GM12891 (cell line): ENCODE measurements at places on chromosomes 2 and 18.

DNA sequence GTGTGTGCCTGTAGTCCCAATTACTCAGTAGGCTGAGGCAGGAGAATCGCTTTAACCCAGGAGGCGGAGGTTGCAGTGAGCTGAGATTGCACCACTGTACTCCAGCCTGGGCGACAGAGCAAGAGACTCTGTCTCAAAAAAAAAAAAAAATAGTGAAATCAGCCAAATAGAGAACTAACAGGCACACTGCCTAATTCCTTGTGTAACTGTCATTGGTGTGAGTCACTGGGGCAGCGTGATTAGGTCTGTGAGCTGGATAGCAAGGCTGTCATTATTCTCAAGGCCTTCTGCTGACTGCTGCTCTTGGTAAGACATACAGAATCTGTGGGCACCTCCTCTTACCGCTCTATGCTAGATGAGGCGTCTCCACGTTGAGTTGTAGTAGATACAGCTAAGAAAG, 270.3 kb downstream of the NEDD4L start:
- DNase-seq, result no peak

GRCh38 chr2:201952187-201952586, 81.5 kb upstream of the FZD7 start:
- no peak for DNase-seq

- no peak for DNase-seq
Measured at GRCh38 chr18:52617931-52618330, 277.9 kb downstream of the DCC start.

DNA sequence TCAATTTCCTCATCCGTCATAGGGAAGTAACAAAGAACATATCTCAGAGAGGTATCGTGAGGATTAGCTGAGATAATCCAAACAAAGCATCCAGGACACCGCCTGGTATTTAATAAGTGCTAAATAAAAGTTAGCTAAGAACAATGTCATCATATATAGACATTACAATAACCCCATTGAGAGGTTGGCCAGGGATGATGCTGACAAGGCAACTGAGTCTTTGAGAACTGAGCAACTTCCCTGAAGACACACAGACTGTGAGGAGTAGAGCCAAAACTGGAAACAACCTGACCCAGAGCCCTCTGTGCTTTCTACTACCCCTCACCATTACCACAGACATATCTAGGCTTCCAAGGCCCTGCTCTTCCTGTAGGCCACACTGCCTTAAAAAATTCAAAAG, 1.6 kb upstream of the DCTN1 start:
- no peak for DNase-seq

DNA sequence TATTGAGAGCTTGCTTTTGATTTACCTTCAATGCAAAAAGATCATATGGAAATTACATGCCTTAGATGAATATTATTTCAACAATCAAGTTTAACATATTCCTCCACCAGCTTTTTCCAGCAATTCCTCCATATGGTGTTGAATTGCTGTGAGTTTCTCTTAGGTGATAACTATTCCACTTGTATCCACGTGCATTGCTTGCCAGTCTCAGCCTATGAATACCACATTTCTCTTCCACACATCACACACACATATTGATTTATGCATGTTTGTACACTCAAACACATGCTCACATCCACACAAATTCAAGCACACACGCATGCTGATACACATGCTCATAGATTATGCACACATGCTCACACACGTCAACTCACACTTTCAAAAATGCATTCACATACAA, 770.0 kb upstream of the LINC00305 start:
- no peak for DNase-seq

- no peak for DNase-seq
Measured at GRCh38 chr2:73982140-73982617, 2.5 kb upstream of the TET3 start.

- DNase-seq, result no peak
Measured at GRCh38 chr2:45771261-45771660, 119.8 kb downstream of the PRKCE start.

- DNase-seq, result no peak
Measured at GRCh38 chr18:56107821-56108477, 520.0 kb upstream of the TCF4 start.

DNA sequence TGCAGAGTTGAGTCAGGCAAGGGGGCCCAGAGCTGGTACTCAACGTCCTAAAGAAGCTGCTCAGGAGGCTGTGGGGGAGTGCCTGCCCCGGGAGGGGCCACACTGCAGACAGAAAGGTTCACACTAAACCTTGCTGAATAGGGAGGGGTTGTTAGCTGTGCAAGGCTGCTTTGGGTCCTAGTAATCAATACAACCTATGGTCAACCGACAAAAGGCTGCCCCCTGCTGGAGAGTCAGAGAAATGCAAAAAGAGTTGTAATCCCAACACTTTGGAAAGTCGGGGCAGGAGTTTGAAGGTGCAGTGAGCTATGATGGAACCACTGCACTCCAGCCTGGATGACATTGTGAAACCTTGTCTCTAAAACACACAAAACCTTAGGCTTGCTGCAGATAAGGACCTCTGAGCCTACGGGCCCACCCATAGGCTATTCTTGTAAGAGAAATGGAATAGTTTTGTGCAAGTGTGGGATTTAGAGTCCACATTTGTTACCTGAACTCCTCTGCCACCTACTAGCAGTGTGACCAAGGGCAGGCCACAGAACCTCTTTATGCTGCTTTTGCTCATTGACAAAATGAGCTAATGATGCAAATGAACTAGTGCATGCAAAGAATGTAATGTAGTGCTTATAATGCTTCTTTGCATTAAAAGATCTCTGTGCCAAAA, 81.5 kb downstream of the PRPF40A start:
- DNase-seq, result no peak

GRCh38 chr2:114113518-114113917, 223.6 kb downstream of the ACTR3 start:
- DNase-seq, result no peak

DNA sequence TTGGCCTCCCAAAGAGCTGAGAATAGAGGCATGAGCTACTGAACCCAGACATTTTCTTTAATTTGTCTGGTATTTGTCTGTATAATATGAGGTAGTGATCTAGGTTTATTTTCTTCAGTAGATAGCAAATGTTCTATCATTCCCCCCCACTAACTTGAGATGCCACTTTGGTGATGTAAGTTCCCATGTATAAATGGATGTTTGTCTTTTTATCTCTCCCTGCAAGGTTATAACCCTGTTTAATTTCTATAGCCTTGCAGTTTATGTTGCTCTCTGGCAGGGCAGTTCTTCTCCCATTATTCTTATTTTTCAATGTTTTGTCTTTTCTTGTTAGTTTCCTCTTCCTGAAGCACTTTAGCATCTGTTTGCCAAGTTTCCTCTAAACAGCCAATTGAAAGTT, 39.1 kb upstream of the MAP4K4 start:
- DNase-seq, result no peak

GRCh38 chr18:53747663-53748160, 476.8 kb downstream of the MBD2 start:
- DNase-seq, result no peak

DNA sequence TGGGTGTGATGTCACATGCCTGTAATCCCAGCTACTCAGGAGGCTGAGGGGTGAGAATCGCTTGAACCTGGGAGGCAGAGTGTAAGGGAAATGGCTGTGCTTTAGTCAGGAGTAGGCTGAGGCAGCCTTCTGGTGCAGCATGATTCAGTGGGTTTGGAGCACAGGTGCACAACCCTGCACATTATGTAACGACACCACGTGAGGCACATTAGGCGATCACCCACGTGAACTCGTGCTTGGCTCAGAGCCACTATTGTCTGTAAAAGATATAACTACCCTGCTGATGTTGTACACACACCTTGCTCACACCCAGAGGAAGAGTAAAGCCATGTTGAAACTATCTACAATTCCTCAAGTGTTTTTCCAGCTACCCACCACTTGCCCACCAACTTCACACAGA, 54.8 kb upstream of the ZC3H15 start:
- DNase-seq, result no peak

DNA sequence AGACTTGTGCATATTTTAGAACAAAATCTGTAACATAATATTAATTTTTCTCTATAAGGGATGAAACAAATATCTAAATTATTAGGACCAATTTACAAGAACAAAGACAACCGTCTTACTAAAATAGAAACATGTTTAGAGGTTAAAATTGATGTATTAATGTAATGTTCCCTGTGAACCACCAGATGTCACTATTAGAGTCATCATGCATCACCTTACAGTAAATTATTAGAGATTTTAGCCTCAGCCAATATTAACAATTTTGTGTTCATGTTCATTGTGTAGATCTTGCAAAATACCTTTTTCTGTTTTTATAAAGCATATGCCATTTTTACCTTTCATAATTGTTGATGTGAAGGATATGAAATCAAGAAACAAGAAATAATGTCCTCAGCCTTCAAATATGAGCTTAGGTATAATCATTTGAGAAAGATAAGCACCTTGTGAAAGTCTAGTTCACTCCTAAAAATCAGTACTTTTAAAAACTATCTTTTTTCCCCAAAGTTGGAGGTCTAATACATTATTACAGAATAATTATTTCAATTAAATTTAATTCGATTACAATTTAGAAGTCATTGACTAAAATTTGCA, 344.3 kb upstream of the KCNH7 start:
- no peak for DNase-seq

DNA sequence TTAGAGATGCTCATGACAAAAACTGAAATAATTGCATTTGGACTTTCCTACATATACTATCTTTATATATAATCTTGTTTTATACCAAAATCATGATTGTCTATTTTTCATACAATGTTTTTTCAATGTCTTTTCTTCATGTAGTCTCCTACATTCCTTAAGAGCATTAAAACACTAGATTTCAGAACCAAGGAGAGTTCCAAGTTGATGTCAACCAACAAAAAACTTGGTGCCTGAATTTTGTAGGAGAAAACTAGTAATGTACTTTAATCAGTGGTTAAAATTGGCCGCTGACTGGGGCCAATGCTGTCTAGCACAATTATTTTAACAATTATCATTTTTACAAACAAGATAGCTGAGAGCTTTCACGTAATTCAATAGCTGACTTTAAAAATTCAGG, 678.8 kb downstream of the DCC start:
- no peak for DNase-seq

GRCh38 chr2:219509780-219510511, 4.3 kb upstream of the ASIC4 start:
- DNase-seq, result peak; percentile 70

GRCh38 chr18:35998967-35999366, 26.5 kb downstream of the RMP24 start:
- no peak for DNase-seq

DNA sequence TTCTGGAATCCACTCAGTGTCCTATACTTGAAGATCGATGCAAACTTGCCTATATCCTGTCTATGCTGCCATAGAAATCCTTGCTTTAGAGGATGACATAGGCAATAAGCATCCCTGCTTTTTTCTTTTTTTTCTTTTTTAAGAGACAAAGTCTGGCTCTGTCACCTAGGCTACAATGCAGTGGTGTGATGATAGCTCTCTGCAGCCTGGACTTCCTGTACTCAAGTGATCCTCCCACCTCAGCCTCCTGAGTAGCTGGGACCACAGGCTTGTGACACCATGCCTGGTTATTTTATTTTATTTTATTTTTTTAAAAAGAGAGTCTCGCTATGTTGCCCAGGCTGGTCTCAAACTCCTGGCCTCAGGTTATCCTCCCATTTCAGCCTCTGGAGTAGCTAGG, 76.9 kb downstream of the LBH start:
- DNase-seq, result no peak

- no peak for DNase-seq
Measured at GRCh38 chr2:47551800-47552525, 149.0 kb downstream of the MSH2 start.

GRCh38 chr2:127003070-127003800, 103.7 kb downstream of the BIN1 start:
- no peak for DNase-seq

GRCh38 chr2:38856165-38856564, 19.6 kb downstream of the DHX57 start:
- no peak for DNase-seq

GRCh38 chr2:170022692-170023091, 155.3 kb upstream of the MYO3B start:
- no peak for DNase-seq

GRCh38 chr2:68807821-68808266, 63.4 kb downstream of the BMP10 start:
- no peak for DNase-seq

DNA sequence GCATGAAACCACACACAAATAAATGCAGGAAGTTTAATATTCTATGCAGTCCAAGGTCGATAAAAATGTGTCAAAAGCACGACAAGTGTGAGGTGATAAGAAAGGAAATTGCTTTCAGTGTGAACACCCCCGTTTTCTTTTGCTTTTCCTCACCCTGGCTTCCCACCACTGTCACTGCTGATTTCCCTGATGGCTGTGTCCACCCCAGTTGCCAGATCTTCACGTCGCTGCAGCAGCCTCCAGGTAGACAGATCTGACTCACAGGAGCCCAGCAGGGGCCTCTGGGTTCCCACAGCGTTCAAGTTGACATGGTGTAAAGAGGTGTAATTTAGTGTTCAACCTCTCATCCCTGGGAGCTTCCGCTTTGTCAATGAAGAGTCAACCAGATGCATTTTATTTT, 128.0 kb upstream of the TACR1 start:
- DNase-seq, result no peak

DNA sequence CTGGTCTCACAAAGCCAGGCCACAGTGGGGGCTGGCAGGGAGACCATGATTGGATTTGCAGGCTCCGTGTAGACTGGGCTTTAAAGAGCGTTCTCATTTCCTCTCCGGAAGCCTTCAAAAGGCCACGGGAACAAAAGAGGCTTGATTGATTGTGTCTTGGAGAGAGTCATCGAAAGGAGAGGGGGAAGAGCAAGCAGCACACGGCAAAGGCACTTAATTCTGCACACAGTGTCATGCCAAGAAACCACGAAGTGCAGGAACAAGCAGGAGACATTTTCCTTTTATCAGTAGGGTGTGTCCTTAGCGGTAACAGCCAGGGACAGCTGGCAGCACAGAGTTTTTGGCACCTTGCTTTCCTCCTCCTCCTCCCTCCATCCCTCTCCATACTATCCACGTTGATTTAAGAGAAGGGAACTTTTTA, 47.7 kb downstream of the GLI2 start:
- no peak for DNase-seq

DNA sequence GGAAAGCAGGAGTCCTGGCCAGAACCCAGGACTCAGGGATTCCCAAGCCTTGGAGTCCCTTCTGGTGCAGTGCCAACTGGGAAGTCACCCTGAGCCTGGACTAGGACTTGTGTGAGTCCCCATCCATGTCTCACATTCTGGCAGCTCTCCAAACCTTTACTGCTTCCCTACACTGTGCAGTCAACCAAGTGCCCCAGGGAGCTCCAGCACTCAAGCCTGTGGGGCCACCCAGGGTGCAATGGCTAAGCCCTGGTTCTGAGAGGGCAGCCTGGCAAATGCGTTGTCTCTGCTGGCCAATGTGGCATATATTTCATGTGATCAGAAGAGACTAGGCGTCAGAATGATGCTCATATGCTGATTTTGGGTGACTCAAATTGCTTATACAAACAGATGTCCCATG, 223.4 kb downstream of the SP3 start:
- no peak for DNase-seq
